ENCODE measurements at places on chromosomes 3 and 15.

GRCh38 chr3:13976469-13976868 is 96.6 kb upstream of the WNT7A start:
- H3K4me1 ChIP-seq = no peaks in the 10 kb centered on the region
- DNase-seq = no peak
- no peak overlapping the region for H3K27ac ChIP-seq
- no peak overlapping the region for H3K4me3 ChIP-seq
- no peaks in the 10 kb centered on the region for H3K27me3 ChIP-seq
- H3K36me3 ChIP-seq = no peaks in the 10 kb centered on the region

DNA sequence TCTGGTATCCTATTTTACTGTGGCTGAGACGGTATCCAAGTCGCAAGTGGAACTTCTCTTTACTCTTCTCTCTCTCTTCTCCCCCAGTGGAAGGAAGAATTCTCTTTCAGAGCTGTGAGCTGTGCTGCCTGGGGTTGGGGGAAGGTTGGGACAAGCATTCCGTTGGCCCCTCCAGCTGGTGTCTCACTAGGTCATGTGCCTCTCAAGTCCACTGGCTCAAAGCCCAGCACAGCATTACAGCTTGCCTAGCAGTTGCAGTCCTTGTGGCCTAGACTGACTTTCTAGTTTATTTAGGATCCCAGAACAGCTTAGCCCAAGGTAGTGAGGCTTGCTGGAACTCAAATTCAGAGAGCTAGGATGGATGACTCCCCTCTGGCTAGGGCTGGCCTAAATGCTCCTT is 76.1 kb upstream of the SPATA16 start:
- H3K27me3 ChIP-seq = no peaks in the 10 kb centered on the region
- DNase-seq = no peak
- no peaks in the 10 kb centered on the region for H3K4me1 ChIP-seq
- H3K4me3 ChIP-seq = no peak overlapping the region
- H3K27ac ChIP-seq = no peak overlapping the region

GRCh38 chr3:124993466-124993865 is 58.9 kb upstream of the MUC13 start:
- no peak overlapping the region for H3K27ac ChIP-seq
- no peaks in the 10 kb centered on the region for H3K27me3 ChIP-seq
- no peak overlapping the region for H3K4me3 ChIP-seq
- DNase-seq = no peak

- peaks cover 23% of the 10 kb centered on the region for H3K4me1 ChIP-seq
- no peak overlapping the region for H3K4me3 ChIP-seq
- H3K36me3 ChIP-seq = no peaks in the 10 kb centered on the region
- no peaks in the 10 kb centered on the region for H3K27me3 ChIP-seq
- no peak for DNase-seq
These were observed 30.5 kb upstream of the BLM start for GRCh38 chr15:90686435-90687218.

DNA sequence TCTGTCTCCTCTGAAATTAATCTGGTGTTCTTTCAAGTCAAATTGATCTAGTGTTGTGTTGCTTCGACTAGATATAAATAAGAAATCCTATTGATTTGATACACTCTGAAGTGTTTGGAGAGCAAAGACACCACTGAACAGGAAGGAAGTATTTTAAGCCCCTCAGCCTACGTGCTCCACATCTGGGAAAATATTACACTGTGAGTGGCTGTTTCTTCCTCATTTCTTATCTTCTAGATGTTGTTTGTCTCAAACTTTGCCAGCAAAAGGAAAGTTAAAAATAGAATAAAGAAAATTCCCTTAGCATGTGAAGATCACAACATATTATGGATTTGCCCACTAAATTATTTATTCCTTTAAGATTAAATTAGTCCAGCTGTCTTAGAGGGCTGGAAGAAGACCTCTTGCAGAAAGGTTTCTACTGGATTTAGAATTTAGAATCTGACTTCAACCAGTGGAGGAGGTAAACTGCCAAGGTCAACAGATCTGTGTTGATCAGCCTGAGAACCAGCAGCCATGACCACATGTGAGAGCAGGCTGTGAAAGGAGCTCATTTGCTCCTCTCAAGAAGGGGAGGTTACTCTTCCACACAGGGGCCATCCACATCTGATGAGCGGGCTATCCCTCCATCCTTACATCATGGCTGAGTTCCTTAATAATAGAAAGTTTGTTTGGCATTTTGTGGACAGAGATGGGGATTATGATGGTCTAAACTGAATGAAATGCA is 46.3 kb upstream of the ACKR4 start:
- no peaks in the 10 kb centered on the region for H3K27me3 ChIP-seq
- DNase-seq = no peak
- H3K27ac ChIP-seq = peak overlapping the region; percentile 12
- no peaks in the 10 kb centered on the region for H3K36me3 ChIP-seq
- no peak overlapping the region for H3K4me3 ChIP-seq
